ENCODE measurements at places on chromosomes 5 and 9. TPM values are rescaled to one million over a fixed set of nuclear protein-coding genes. Genes with fewer than 3 reads are reported as not detected.

Gene KIAA1191
- total RNA-seq = 134 TPM

Gene PPP2CA
- total RNA-seq = 145 TPM

Gene RABGAP1
- 90.7 TPM for total RNA-seq

Gene TLE1
- 40.7 TPM for total RNA-seq

Gene FYB1
- total RNA-seq = 15.6 TPM

Gene CTNND2
- total RNA-seq = 0.24 TPM

Gene SPINK1
- total RNA-seq = not detected

- no peak for DNase-seq
- H3K4me1 ChIP-seq = no peaks in the 10 kb centered on the region
- H3K27ac ChIP-seq = no peak overlapping the region
- no peaks in the 10 kb centered on the region for H3K36me3 ChIP-seq
- H3K4me3 ChIP-seq = no peak overlapping the region
- H3K27me3 ChIP-seq = no peaks in the 10 kb centered on the region
Measured at GRCh38 chr5:87260604-87261192, 7.0 kb upstream of the RASA1 start.

DNA sequence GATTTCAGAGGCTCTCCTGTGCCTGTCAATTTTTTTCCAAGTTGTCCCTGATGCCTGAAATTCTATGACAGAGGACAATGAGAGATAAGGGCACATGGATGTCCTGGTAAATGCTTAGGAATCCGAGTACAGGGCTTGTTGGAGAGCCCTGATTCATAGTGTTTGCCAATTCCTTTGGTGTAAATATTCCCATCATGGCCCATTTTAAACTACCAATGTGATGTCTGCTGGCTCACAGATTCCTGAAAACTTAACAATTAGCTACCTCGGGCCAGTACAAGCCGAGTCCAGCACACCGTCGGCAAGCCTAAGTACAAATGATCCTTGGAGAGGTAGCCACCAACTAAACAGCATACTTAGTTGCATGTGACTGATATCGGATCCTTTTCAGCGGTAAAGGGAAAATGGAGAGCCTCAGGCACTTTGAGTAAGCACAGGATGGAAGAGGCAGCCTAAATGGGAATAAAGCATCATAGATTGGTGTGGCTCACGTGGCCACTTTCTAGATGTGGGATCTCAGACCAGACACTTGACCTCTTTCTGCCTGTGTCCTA lies 3.6 kb downstream of the ITK start:
- H3K4me3 ChIP-seq = no peak overlapping the region
- no peak for DNase-seq
- no peaks in the 10 kb centered on the region for H3K4me1 ChIP-seq
- no peak overlapping the region for H3K27ac ChIP-seq
- H3K36me3 ChIP-seq = no peaks in the 10 kb centered on the region

- H3K27me3 ChIP-seq = no peaks in the 10 kb centered on the region
- H3K4me3 ChIP-seq = no peak overlapping the region
- no peaks in the 10 kb centered on the region for H3K4me1 ChIP-seq
- H3K36me3 ChIP-seq = no peaks in the 10 kb centered on the region
- DNase-seq = no peak
Measured at GRCh38 chr5:117761186-117761585, 1186.6 kb upstream of the SEMA6A start.

DNA sequence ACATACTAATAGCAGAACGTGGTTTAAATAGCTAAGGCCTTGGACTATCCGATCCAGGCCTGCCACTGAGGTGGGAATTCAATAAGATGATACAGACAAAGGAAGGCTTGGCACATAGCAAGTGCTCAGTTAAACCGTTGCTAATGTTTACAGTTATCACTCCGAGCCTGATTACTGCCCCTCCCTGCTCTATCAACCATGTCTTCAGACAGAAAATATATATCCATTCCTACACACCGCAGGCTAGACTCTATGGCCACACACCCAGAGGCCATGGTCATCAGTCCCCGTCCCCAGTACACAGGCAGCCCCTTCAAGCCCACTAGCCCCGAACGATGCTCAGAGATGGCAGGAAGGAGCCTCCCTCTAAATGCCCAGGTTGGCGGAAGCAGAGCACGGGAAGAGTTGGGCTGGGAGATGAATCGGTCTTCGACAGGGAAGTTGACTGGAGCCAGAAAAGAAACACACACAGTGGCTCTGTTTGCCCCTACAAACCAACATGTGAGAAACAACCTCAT lies 49.7 kb upstream of the STXBP1 start:
- no peak overlapping the region for H3K4me3 ChIP-seq
- H3K36me3 ChIP-seq = peaks cover 2% of the 10 kb centered on the region
- H3K27ac ChIP-seq = peak overlapping the region; percentile 95
- H3K27me3 ChIP-seq = no peaks in the 10 kb centered on the region

- H3K27me3 ChIP-seq = no peaks in the 10 kb centered on the region
- no peak for DNase-seq
- no peak overlapping the region for H3K4me3 ChIP-seq
- no peaks in the 10 kb centered on the region for H3K36me3 ChIP-seq
Measured at GRCh38 chr9:31168161-31168560, 1216.3 kb upstream of the ACO1 start.

DNA sequence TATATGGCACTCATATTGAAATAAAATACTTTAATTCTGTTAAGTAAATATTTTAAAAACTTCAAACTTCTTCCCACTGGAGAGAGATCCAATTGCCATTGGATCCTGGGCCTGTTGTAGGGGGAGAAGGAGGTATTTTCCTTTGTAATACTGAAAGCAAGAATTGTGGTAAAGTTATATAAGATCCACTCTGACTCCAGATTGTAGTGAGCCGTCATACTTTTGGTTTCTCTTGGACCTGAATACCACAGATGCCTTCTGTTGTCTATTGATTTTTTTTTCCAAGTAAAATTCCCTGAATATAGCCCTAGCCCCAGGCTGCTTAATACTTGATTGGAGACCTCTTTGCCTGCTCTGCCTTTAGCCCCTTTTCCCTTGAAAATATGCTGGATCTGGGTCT lies 86.9 kb downstream of the ATG10 start:
- H3K36me3 ChIP-seq = no peaks in the 10 kb centered on the region
- peaks cover 6% of the 10 kb centered on the region for H3K4me1 ChIP-seq
- H3K4me3 ChIP-seq = no peak overlapping the region
- H3K27ac ChIP-seq = no peak overlapping the region

DNA sequence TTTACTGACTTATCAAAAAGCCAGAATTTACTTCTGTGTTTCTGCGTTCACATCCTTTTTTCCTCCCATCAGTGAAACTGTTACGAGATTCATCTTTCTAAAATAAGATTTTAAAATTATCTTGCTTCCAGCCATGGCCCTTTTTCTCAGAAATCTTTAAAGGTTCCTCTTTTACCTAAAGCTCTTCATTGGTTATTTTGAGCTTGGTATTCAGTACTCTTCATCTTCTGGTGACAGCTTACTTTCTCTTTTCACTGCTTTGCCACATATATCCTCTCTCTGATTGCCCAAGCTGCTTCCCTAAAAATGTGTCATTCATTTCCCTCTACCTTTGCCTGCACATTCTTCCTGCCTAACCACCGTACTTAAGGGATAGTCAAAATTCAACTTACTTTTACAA lies 32.3 kb downstream of the TGFBR1 start:
- no peak overlapping the region for H3K4me3 ChIP-seq
- no peak for DNase-seq
- no peaks in the 10 kb centered on the region for H3K36me3 ChIP-seq

GRCh38 chr5:107796797-107797196 lies 126.1 kb upstream of the EFNA5 start:
- H3K4me1 ChIP-seq = no peaks in the 10 kb centered on the region
- no peaks in the 10 kb centered on the region for H3K27me3 ChIP-seq
- H3K27ac ChIP-seq = no peak overlapping the region
- no peaks in the 10 kb centered on the region for H3K36me3 ChIP-seq

DNA sequence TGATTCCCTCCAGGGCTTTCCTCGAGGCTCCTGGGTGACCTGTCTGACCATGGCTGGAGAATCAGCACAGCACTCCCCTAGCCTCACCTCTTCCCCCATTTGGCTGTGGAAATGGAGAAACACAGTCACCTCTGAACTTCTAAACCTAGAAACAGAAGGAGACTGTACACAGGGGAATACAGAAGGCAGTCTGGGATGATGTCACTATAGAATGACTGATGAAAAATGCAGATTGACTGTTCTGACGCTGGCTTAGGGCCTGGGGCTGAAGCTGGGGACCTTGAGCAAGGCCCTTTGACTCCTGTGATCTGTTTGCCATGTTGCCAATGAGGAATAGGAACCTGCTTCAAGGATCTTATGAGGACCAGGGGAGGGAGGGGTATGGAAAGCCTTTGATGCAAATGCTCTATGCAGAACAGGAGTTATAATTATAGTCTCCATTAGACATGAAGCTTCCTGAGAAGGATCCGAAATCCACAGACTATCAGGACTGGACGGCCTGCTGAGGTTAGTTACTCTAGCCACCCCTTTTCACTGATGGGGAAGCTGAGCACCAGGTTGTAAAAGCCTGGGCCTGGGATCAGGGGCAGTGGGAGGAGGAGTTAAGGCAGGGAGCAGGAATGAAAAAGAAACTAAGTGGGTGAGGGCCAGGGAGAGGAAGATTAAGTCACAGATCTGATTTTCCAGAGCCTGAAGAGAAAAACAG lies 24.4 kb upstream of the ANXA6 start:
- no peaks in the 10 kb centered on the region for H3K36me3 ChIP-seq
- no peak overlapping the region for H3K4me3 ChIP-seq
- no peak for DNase-seq
- no peaks in the 10 kb centered on the region for H3K27me3 ChIP-seq

- no peak overlapping the region for H3K4me3 ChIP-seq
- DNase-seq = no peak
- H3K4me1 ChIP-seq = no peaks in the 10 kb centered on the region
- no peaks in the 10 kb centered on the region for H3K36me3 ChIP-seq
- H3K27me3 ChIP-seq = no peaks in the 10 kb centered on the region
Measured at GRCh38 chr5:40376566-40376965, 303.1 kb upstream of the PTGER4 start.

GRCh38 chr5:66596636-66597182 lies 516 bp downstream of the MAST4 start:
- H3K27me3 ChIP-seq = no peaks in the 10 kb centered on the region
- peaks cover 13% of the 10 kb centered on the region for H3K4me1 ChIP-seq
- peak; percentile 37 for DNase-seq
- no peak overlapping the region for H3K27ac ChIP-seq

GRCh38 chr5:100598446-100598845 lies 63.3 kb downstream of the FAM174A start:
- no peak for DNase-seq
- H3K4me1 ChIP-seq = no peaks in the 10 kb centered on the region
- no peaks in the 10 kb centered on the region for H3K27me3 ChIP-seq
- no peaks in the 10 kb centered on the region for H3K36me3 ChIP-seq

DNA sequence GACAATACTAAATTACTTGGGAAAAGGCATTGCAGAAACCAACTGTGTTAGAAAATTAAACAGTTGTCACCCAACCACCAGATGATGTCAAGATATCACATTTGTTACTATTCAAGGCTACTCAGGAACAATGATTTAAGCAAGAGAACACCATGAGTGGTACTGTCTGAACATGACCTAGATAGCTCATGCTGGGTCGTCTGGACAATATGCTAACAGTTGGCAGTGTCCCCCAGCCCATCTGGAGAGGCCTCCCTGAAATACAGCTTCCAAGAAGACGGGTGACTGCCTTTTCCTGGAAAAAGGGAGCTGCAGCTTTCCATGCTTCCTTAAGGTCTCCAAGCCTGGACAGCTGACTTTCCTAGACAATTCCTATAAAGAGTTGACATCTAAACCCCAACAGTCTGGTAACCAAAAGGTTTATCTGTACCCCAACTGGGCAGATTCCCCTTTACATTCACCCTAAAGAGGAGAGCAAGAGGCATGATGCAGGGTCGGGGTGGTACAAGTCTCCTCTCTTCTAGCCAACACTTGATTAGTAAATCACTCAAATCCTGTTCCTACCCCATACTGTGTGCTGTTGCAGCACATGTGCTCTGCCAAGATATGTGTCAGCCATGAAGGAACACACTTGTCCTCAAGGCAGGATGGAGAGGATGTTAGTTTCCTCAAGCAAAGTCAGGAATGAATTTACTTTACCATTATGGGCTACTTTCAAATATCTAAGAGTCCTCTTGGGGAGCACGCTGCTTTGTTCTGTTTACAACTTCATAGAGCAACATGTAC lies 433.0 kb downstream of the PDE4D start:
- no peaks in the 10 kb centered on the region for H3K27me3 ChIP-seq
- H3K4me3 ChIP-seq = no peak overlapping the region
- no peak overlapping the region for H3K27ac ChIP-seq
- H3K36me3 ChIP-seq = no peaks in the 10 kb centered on the region
